ENCODE measurements at places on chromosomes 12 and 14.

- no peak for DNase-seq
Measured at GRCh38 chr12:85963326-85963725, 89.2 kb downstream of the NTS start.

GRCh38 chr12:33192226-33192625 lies 247.4 kb downstream of the SYT10 start:
- DNase-seq, result no peak

- DNase-seq, result no peak
Measured at GRCh38 chr12:43357141-43357540, 194.9 kb downstream of the ADAMTS20 start.

GRCh38 chr12:57896434-57897201 lies 44.7 kb upstream of the ATP23 start:
- peak; percentile 82 for DNase-seq

DNA sequence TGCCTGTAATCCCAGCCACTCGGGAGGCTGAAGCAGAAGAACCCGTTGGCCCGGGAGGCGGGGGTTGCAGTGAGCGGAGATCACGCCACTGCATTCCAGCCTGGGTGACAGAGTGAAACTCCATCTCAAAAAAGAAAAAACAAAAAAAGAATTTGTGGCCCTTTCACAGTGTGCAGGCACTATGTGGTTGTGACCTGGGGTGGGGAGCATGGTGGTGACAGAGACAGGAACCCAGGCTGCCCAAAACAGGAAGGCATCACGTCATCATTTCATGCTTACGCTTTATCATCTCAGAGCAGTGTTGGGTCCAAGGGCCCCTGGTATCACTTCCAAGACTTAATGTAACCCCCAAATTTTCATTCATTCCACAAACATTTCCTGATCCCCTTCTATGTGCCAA lies 175.7 kb upstream of the GSC start:
- no peak for DNase-seq
